D341Med (cell line): ENCODE measurements at places on chromosomes 1 and 21.

DNA sequence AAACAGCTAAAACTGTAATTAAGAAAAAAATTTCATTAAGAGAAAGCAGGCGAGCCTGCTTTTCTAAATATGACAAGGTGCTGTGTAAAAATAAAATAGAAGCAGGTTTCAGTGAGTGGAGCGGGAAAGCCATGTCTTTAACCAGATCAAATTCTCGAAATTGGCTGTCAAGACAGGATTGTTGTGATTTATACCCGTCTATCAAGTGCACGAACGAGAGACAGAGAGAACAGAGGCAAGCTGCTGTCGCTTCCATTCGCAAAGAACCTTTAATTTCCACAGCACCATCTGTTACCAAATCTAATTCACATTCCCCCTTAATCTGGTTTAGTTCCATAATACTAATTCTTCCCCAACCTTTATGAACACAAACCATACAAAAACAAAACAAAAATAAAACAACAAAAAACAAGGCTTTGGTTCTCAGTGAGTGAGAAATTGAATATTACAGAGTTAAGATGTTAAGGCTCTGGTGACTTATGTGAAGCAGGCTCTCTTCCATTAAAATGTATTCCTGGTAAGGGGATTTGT, 35.0 kb downstream of the ESRRG start:
- peak; percentile 48 for DNase-seq

DNA sequence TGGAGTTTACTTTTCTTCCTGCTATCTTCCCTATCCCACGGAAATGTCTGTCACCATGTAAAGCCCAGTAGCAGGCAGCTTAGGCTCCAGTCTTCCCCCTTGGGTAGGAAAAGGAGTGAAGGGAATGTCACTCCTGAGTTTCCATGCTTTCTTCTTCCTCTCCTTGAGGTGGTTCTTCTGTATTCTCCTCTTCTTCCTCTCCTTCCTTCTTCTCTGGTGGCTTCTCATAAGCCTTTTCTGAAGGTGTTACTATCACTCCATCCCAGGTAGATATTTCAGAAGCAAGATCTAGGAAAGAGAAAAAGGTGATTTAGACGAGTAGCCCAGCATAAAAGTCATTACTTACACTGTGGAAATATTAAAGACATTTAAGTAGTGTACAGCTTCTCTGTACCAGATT, 3.8 kb downstream of the SNAPIN start:
- DNase-seq, result no peak

DNA sequence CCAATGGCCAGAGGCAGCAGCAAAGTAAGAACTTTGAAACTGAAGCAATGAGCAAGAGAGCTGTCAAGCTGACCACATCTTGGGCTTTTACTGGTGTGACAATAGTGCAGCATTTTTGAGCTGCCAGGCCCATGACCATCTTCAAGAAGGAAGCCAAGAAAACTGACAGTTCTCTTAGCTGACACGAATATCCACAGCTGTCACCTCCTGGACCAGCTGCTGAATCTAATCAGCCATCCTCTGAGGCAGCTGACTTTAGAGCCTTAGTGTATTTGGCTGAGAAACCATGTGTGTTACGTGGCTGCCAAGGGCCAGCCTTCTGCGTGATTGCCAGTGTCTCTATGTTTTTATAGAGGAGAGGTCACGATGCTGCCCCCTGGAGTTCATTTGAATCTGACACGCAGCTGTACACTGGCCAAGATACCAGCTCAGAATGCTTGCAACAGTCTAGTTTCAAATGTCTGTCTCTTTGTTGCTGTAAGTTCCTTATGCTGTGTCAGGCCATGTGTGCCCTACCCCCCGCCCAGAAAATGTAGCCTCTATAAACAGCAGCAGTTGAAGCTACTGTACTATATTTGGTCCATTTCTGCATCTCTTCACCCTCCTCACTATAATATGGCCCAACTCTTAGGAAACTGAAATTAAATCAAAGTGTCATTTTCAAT, 39.7 kb downstream of the PALMD start:
- DNase-seq, result peak; percentile 79

DNA sequence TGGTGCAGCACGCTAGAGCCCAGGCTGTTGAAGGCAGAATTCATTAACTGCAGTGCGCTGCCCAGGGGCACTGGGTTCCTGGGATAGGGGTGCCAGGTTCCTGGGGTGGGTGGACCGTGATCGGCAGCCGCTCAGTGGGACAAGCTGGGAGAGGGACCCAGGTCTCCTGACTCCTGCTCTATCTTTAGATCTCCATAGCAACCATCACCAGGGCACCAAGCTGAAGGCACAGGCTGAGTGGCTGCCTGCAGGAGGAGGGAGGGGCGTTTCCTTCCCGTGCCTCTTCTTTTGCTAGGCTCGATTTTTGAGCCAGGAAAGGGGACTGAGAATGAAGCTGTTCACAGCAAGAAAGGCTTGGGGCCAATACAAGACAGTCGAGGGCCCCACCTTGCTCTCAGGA, 20.9 kb upstream of the CDCP2 start:
- no peak for DNase-seq

GRCh38 chr1:117842408-117843170, 86.8 kb downstream of the GDAP2 start:
- no peak for DNase-seq

DNA sequence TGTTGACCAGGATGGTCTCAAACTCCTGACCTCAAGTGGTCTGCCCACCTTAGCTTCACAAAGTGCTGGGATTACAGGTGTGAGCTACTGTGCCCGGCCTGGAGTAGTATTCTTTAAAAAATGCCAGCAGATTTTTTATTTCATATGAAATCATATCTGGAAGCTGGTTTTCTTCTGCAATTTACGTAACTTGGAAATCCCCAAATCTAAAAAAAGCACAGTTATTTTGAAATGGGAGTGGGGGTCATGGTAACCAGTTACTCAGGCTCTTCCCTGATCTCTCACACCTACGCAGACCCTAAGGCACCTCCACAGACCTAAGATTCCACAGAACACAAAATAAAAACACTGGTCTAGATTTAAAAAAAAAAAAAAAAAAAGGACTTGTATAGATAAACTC, 219.8 kb downstream of the DAB1 start:
- no peak for DNase-seq

GRCh38 chr1:79912813-79913212, 906.3 kb upstream of the ADGRL4 start:
- DNase-seq, result no peak

GRCh38 chr1:5915587-5916571, 76.3 kb downstream of the NPHP4 start:
- no peak for DNase-seq

GRCh38 chr1:7149080-7149838, 364.0 kb downstream of the CAMTA1 start:
- DNase-seq, result peak; percentile 54

GRCh38 chr1:41533731-41534080, 49.2 kb upstream of the EDN2 start:
- no peak for DNase-seq

GRCh38 chr1:48552903-48553606, 81.1 kb upstream of the SPATA6 start:
- no peak for DNase-seq

DNA sequence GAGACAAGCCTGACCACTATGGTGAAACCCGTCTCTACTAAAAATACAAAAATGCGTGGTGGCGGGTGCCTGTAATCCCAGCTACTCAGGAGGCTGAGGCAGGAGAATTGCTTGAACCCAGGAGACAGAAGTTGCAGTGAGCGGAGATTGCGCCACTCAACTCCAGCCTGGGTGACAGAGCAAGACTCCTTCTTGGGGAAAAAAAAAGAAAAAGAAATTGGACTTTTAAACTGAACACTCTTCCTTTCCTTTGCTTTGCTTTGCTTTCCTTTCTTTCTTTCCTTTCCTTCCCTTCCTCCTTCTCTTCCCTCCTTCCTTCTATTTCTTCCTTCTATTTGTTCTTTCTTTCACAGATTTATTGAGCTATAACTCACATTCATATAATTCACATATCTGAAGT, 43.3 kb upstream of the PUM1 start:
- no peak for DNase-seq

- no peak for DNase-seq
Observed at GRCh38 chr1:11352816-11353799, 80.1 kb downstream of the UBIAD1 start.

- DNase-seq, result peak; percentile 6
Observed at GRCh38 chr1:54812801-54813484, 11.8 kb upstream of the TTC22 start.

- no peak for DNase-seq
Observed at GRCh38 chr21:31683029-31683428, 23.5 kb downstream of the SOD1 start.

GRCh38 chr21:37793660-37794059, 122.6 kb downstream of the KCNJ6 start:
- no peak for DNase-seq

GRCh38 chr1:117060441-117061317, 553 bp downstream of the TTF2 start:
- peak; percentile 47 for DNase-seq

- DNase-seq, result no peak
Observed at GRCh38 chr1:17436380-17437174, 2.9 kb downstream of the RCC2 start.

GRCh38 chr1:183831311-183831710, 26.4 kb downstream of the RGL1 start:
- DNase-seq, result no peak

GRCh38 chr1:85599076-85599491, 18.5 kb downstream of the CCN1 start:
- DNase-seq, result no peak

DNA sequence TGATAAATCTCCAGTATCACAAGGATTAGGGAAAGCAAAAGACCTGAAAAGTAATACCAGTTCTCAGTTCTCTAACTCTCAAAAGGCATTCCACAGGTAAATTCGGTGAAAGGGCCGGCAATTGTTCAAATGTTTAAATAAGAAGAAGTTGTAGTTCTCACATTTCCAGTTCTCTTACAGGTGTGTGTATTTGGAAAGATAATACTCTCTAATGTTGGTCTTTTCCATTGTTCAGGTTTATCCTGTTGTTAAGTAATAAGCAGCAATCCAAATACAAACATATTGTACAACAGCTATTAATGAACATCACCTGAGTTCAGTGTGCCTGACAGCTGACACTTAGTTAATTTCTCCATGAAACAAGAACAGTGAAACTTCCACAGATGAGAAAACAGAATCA, 13.2 kb upstream of the PRKAB2 start:
- DNase-seq, result no peak

DNA sequence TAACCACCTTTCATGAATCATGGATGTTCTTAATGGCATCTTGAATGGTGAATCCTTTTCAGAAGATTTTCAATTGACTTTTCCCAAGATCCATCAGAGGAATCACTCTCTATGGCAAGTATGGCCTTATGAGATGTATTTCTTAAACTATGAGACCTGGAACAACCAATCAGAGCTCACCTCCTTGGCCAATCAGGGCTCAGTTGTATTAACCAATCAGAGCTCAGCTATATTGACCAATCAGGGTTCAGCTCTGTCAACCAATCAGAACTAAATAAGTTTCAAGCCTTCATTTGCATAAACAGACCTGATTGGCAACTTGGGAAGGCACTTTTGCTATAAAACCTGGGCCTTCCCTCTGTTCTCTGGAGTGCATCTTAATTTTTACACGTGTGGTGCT, 13.6 kb upstream of the FAM3B start:
- DNase-seq, result no peak

- no peak for DNase-seq
Observed at GRCh38 chr1:53462769-53463501, 3.7 kb downstream of the DMRTB1 start.

- DNase-seq, result no peak
Observed at GRCh38 chr1:161388639-161389038, 21.0 kb upstream of the CFAP126 start.

DNA sequence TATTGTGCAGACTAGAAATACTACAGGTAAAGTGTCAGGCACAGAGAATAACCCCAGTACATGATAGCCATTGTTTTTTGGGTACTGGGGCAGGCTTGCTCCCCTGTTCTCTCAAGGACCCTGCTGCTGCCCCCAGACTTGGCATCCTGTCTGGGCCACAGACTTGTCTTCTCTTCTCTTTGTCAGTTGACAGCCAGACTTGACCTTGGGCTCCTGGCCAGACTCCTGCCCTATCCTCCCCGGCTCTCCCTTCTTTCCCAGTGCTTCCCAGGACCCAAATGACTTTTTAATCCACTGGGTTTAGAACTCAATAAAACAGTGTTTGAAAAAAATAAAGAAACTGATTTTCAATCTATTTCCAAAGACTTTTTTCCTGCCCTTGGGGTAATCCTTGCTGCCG, 43.2 kb downstream of the ZSCAN20 start:
- no peak for DNase-seq

DNA sequence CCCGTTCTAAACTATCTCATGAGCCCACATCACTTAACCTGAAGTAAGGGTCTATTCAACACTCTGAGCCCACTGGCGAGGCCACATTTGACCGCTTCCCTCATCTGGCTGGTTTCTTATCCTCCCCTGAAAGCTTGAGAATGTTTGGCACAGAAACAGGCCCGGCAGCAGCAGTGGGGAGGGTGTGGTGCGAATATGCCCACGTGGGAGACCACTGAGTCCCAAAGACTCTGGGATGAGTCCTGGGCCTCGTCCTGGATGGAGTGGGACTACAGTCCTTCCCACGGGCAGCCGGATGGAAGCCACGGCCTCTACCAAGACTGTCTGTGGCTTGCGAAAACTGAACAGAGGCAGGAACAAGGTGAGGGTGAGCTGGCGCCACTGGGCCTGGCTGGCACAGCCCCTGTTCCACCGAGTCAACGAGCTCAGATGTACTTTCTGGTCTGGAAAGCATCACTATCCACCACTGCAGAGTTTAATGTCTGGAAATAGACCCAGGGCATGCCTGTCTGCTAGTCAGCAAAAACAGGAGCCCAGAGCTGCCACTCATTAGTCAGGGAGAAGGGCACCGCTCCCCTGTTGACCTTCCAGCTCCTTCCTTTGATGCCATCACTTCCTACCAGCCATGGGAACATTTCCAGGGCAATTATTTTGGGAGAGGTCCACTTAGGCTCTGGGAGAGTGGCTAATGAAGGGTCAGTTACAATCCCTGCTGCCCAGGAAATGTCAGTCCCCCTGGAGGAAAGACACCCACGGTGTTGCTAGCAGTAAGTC, 386.6 kb downstream of the MATN1 start:
- no peak for DNase-seq

- DNase-seq, result no peak
Observed at GRCh38 chr1:193201021-193201420, 14.6 kb upstream of the B3GALT2 start.

GRCh38 chr1:95974586-95974985, 740.6 kb downstream of the RWDD3 start:
- no peak for DNase-seq

- DNase-seq, result no peak
Observed at GRCh38 chr1:236160540-236161127, 18.3 kb downstream of the GPR137B start.

- no peak for DNase-seq
Observed at GRCh38 chr1:55631509-55631908, 416.3 kb upstream of the USP24 start.

GRCh38 chr1:93374334-93375106, 28.8 kb downstream of the DR1 start:
- DNase-seq, result no peak

GRCh38 chr1:197841883-197842553, 60.4 kb upstream of the C1orf53 start:
- no peak for DNase-seq

GRCh38 chr21:46116189-46116775, 18.4 kb downstream of the COL6A2 start:
- DNase-seq, result peak; percentile 24
